NCI-H345 (cell line): ENCODE measurements at places on chromosomes 4 and X.
A peak's percentile ranks its signal among the peaks of the same experiment; 100 is the strongest.

GRCh38 chr4:75673959-75674328, 733 bp upstream of the G3BP2 start:
- DNase-seq: no peak

- peak; percentile 10 for DNase-seq
Measured at GRCh38 chr4:114694770-114695169, 96.2 kb downstream of the UGT8 start.

- peak; percentile 52 for DNase-seq
Measured at GRCh38 chrX:115330498-115331168, 41.1 kb downstream of the LUZP4 start.

DNA sequence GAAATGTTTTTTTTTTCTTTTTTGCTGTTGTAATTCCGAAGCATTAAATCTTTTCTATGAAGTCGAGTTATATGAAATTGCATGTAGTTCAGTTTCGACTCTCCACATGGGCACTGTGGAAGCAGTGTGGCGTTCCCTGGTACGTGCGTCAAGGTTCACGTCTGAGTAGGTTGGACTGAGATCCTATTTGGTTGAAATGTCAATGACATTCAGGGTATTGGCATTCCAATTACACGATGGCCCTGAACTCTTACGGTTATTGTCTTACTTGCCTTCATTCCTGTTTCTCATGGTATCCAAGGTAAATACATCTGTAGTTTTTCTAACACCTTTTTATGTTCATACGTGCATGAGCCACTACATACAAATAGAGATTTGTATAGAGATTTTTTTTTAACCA, 128.8 kb downstream of the SORBS2 start:
- no peak for DNase-seq

- no peak for DNase-seq
Measured at GRCh38 chr4:3192827-3193226, 56.1 kb upstream of the MSANTD1 start.

- no peak for DNase-seq
Measured at GRCh38 chr4:86334020-86334750, 25.7 kb downstream of the MAPK10 start.
